RPMI8226 (cell line): ENCODE measurements at places on chromosomes 7 and 10.

DNA sequence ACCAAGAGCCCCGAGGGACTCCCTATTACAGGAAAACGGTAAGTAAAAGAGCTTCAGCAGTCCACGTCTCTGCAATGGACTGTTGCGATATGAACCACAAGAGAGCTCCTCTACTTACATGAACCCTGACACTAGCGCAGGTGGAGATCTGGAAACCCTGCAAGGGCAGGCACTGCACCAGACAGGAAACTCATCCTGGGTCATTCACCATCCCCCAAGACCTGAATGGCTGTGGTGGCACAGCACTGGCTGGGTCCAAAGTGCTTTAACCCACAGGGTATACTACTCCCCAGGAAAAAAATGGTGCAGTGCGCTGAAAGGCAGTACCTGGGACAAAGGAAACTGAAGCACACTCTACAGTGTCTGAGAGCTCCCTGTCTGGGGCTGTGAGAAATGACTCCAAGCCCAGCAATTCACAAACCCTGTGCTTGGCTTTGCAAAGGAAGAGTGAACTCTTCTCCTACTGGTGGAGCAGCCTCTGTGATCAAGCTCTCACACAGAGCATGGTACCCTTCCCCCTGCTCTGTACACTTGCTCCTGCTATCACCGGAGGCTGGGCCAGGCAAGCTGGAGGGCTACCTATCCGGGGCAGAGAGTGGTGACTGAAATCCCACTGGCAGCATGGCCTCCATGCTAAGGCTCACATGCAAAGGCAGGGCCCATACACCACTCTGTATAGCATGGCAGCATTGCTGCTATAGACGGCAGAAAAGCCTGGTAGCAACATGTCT is 44.9 kb downstream of the HIBADH start:
- DNase-seq = no peak

- peak; percentile 26 for DNase-seq
Measured at GRCh38 chr7:608954-609353, 89.3 kb upstream of the PDGFA start.

- DNase-seq = peak; percentile 21
Measured at GRCh38 chr10:35641676-35642034, 441 bp downstream of the FZD8 start.

DNA sequence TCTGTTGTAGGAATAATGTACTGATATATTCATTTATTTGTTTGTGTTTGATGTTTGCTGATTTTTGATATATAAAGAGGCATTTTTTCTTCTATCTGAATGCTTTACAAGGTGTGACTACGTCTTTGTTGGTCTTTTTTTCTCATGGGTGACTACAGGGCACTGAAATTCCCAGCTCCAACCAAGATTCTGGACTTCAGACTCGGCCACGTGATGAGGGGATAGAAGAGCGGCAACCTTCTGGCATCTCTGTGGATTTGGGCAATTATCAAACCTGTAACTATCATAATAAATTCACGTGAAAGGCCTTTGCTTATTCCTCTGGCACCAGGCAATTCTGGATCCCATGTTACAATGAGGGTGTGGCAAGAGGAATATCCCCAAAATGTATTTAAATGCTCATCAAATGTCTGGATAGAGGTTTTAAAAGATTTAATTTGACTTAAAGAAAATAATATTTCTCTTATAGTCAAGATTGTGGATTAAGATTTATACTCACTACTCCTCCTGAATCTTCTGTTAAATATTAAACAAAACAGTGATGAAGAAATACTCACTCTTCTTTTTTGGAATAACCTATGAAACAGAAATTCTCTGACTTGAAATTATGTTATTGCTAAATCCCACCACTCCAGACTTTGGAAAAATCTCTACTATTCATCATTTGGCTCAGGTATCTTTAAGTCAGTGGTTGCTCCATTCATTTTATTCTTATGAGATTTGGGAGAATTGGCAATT is 276.3 kb downstream of the GPR37 start:
- no peak for DNase-seq

DNA sequence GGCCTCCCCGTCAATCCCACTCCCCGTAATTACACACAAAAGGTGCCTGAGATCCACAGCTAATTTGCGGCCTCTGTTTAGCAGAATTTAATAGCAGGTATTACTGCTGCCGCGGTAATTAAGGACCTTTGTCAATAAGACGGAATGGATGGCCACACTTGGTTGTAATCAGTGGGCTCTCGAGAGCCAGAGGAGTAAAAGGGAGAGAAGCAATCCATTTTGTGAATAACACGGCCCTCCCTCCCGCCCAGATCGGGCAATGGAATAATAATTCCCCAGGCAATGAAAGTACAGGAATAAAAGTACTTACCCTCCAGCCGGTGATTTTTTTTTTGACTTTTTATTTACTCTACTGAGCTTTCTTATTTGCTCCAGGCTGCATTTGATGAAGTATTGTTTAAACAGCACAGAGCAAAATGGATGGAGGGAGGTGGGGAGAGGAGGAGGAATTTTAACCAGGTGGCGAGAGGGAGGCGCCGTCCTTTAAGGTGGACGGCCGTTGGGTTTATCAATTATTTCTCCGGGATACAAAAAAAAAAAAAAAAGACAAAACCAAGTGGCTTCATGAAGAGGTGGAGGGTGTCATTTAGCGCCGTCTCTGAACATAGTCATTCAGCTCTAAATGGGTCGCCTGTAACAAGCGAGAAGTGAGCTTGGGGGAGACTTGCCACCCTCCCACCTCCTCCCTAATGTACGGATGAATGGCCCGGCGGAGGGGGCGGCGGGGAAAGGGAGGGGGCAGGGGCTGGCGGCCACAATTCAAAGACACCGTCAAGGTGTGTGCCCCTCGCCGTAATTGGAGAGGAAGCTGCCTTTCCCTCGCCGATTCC is 120.3 kb downstream of the BUB3 start:
- no peak for DNase-seq

GRCh38 chr7:114206688-114207087 is 207.9 kb upstream of the FOXP2 start:
- DNase-seq = no peak

GRCh38 chr7:46752881-46753366 is 829.0 kb downstream of the TNS3 start:
- DNase-seq = no peak

GRCh38 chr7:149179241-149179640 is 16.1 kb upstream of the ZNF282 start:
- DNase-seq = no peak
